ENCODE measurements at places on chromosomes 6 and 20. TPM values are rescaled to one million over a fixed set of nuclear protein-coding genes. Genes with fewer than 3 reads are reported as not detected.

- DNase-seq = no peak
These were observed 44.8 kb downstream of the FARS2 start for GRCh38 chr6:5305968-5306626.

- no peak for DNase-seq
These were observed 32.1 kb upstream of the TGM2 start for GRCh38 chr20:38197217-38197616.

GRCh38 chr20:41510224-41510623 is 108.0 kb downstream of the CHD6 start:
- no peak for DNase-seq

DNA sequence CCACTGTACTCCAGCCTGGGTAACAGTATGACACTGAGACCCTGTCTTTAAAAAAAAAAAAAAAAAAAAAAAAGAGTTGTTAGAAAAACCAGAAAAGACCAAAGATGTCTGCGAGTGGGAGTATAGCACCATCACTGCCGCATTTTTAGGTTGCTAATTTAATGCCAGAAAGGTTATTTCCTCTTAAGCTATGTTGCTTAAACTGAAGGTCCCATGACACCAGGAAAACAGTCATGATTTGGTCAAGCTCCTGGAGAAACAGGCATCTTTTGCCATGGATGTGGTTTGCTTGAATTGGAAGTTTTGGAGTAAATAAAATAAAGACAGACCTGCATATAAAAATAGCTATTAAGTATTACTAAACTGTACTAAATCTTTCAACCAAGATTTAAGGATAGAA is 68.3 kb upstream of the TNFRSF21 start:
- no peak for DNase-seq

- no peak for DNase-seq
These were observed 58.0 kb downstream of the APCDD1L start for GRCh38 chr20:58457083-58457695.

- DNase-seq = no peak
These were observed 7.6 kb downstream of the LEMD2 start for GRCh38 chr6:33781131-33781975.

FIG4 gene
- 15.4 TPM for total RNA-seq

DNA sequence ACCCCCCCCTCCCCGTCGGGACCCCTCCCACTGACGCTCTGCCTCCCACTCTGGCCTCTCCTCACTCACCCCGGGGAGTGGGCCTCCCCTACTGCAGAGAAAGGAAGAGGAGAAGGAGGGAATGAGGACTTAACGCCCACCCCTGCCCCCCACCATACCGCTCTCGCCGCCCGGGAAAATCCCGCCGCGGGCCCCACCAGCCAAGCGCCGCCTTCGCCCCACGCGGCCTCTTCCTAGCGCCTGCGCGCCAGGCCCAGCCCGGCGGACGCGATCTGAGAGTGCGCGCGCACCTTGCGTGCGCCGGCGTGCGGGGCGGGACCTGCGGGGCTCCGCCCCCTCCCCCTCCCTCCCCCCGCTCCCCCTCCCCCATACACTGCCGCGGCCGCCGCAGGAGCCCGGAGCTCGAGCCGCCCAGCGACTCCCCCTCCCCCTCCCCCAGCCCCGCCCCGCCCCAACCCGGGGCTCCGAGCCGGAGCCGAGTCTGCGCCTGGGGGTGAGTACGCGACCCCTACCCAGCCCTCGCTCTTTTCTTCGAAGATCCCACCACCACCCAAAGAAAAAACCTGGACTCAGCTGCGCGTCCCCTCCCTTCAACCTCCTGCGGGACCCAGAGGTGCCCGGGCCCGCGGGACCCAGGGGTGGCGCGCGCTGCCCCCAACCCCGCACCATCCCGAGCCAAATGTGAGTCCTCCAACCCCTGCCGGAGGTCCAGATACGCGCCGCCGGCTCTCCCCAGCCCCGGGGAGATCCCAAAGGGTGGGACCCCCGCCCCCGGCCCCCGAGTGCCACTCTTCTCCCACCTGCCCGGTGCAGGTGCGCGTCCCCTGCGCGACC is at the start of the genes MRPL14 and TMEM63B:
MRPL14 (minus strand) TSS at position 267 of the 834 bp plus-strand sequence. CDS start 10,841 bp downstream, outside the sequence.
TMEM63B (plus strand) TSS at position 369 of the 834 bp plus-strand sequence. CDS start 7,031 bp downstream, outside the sequence.
- DNase-seq = peak; percentile 91

GRCh38 chr6:9388596-9388995 is 953.3 kb upstream of the SLC35B3 start:
- no peak for DNase-seq

DNA sequence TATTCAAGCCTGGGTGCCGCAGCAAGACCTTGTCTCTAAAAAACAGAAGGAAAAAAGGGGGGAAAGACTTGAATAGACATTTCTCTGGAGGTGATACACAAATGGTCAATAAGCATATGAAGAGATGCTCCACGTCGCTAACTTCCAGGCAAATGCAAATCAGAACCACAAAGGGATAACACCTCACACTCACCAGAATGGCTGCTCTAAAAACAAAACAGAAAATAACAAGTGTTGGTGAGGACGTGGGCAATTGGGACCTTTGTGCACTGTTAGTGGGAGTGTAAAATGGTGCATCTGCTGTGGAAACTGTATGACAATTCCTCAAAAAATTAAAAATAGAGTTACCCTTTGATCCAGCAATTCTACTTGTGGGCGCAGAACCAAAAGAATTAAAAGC is 48.4 kb upstream of the TULP1 start:
- DNase-seq = no peak

- DNase-seq = no peak
These were observed 57.1 kb downstream of the SERAC1 start for GRCh38 chr6:158110986-158111385.

RBM24 gene
- total RNA-seq = 4.9 TPM

- DNase-seq = no peak
These were observed 257.7 kb downstream of the BCKDHB start for GRCh38 chr6:80364149-80364548.

APOM gene
- 1.5 TPM for total RNA-seq

- DNase-seq = no peak
These were observed 62.8 kb upstream of the SCP2D1 start for GRCh38 chr20:18750735-18751134.

GRCh38 chr6:24257282-24257681 is 100.6 kb downstream of the DCDC2 start:
- no peak for DNase-seq

DNA sequence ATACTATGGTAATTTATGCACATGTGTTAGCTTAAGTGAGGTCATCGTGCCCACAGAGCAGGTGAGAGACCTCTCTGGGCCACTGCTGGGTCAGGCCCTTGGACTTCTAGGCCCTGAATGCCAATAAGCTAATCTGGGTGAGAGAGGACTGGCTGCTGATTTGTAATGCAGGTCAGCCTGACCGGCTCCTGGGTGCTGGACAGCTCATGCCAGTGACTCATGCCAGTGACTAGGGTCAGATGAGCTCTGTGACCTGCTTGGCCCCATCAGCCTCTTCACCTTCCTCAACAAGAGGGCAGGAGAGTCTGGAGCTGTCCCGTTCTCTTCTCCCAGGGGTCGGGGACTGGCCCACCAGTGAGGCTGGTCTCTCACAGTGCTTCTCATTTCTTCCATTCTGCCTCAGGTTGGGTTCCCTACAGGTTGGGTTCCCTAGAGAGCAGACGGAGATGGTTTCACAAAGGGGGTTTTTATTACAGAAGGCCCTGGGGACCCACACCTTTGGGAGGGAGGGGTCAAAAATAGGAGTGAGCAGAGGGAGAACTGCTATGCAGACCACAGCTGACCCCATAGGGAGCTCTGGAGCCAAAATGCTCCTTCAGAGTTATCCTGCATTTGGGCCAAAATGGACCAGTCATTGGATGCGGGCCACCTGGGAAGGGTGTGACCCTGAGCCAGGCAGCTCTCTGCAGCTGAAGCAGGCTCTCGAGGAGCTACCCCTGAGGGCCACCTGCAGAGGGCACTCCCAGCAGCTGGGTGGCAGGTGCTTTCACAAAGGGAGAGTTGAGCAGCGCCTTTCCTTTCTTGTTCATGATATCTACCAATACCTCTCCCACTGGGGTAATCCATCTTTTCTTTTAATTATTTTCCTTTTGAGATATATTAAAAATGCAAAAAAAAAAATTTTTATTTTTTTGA is 2.2 kb upstream of the OXT start:
- DNase-seq = no peak

TRIM10 gene
- total RNA-seq = not detected

- no peak for DNase-seq
These were observed 81.7 kb upstream of the NNAT start for GRCh38 chr20:37439223-37439933.

DNA sequence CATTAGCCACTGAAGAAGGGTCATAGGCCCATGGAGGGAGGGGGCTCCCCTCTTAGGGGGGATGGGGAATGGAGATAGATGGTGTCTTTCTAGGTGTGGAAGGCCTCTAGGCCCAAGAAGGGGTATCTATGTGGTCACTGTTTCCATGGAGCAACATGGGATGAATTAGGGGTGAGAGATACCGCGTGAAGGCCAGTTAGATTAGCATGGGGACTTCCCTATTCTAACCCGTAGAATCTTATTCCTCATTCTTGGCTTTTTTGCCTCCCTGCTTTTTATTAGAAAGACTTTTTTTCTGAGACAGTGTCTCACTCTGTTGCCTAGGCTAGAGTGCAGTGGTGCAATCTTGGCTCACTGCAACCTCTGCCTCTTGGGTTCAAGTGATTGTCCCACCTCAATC is 3.2 kb downstream of the RAB44 start:
- no peak for DNase-seq

GRCh38 chr6:8525370-8525769 is 90.0 kb upstream of the SLC35B3 start:
- no peak for DNase-seq

- peak; percentile 58 for DNase-seq
These were observed 86.8 kb downstream of the ZFP64 start for GRCh38 chr20:52104546-52105441.

SAPCD1 gene
- 3.7 TPM for total RNA-seq

- DNase-seq = no peak
These were observed 1.9 kb downstream of the MRPS26 start for GRCh38 chr20:3047486-3048419.

GRCh38 chr6:70124882-70125545 is 177.9 kb downstream of the COL9A1 start:
- DNase-seq = no peak

GRCh38 chr6:43821101-43821886 is 51.3 kb downstream of the VEGFA start:
- no peak for DNase-seq

DNA sequence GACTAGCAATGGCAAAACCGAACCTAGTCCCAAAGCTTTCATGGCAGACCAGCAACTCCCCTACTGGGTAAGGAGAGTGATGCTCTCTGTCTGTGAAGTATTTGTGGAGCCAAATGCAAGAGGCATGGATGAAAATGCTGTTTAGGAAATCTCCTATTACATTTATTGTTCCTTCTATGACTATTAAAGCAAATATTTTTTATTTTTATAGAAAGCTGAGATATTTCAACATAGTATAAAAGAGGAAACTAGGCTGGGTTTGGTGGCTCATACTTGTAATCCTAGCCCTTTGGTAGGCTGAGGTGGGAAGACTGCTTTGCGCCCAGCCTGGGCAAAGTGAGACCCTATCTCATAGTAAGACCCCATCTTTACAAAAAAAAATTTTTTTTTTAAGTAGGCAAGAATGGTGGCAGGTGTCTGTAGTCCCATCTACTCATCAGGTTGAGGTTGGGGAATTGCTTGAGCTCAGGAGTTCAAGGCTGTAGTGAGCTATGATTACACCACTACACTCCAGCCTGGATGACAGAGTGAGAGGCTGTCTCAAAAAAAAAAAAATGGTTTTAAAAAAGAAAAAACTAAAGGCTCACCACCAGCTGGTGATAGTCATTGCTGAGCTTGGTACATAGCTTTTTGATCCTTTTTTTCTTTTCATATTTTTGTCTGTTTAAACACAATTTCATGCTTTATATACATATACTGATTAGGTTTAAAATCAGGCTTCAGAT is 11.3 kb downstream of the KDM1B start:
- no peak for DNase-seq

GRCh38 chr6:31927242-31927862 is at the start of gene C2:
Gene C2 (plus strand): TSS chr6:31927717. CDS start chr6:31927753, 36 bp downstream.
- DNase-seq = no peak

ZBTB46 gene
- total RNA-seq = 94.4 TPM

DNA sequence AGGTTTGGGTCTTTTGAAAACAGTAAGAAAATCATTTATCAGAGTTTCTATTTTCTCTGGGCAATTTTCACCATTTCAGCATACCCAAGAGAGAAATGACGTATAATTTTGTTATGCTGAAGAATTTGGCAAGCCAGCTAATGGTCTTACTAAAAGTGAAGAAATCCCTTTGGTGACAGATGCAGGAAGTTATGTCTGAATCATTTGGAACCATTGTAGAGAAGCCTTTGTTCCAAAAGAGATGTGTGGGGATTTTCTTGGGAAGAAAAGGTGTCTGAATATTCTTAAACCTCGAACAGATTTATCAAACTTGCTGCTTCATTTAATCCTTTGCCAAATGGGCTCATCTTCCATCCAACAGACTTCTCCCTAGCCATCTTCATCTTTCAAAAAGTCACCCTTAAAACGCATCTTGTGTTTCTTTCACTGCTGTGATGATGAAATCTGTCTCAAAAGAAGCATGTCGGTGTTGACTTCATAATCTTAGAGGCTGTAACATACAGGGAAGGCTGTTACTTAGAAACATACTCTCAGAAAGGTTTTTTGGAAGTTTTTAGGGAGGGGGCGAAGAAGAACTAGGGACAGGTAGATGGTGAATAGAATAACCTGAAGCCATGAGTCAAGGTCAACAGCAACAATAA is 39.5 kb downstream of the CITED2 start:
- DNase-seq = no peak

- no peak for DNase-seq
These were observed 50.0 kb downstream of the KIAA0319 start for GRCh38 chr6:24595910-24596525.

DNA sequence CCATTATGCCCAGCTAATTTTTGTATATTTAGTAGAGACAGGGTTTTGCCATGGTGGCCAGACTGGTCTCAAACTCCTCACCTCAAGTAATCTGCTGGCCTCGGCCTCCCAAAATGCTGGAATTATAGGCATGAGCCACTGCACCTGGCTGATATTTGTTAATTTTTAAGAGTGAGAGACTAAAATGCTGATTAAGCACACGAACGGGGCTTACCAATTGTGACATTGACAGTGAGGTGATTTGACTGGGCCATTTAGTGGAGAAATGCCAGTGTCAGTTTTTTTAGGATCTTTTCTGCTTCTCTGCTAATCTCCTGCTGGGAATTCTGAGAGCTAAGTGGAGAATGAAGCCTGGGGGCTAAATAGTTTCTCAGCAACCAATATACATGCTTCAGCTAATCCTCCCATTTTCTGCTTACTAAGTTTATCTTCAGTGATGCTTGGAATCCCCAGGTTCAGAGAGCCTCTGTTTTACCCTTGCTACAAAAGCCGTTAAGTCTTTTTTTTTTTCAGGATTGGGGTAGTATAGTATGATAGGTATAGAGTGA is 9.8 kb upstream of the DEFB123 start:
- no peak for DNase-seq

DNA sequence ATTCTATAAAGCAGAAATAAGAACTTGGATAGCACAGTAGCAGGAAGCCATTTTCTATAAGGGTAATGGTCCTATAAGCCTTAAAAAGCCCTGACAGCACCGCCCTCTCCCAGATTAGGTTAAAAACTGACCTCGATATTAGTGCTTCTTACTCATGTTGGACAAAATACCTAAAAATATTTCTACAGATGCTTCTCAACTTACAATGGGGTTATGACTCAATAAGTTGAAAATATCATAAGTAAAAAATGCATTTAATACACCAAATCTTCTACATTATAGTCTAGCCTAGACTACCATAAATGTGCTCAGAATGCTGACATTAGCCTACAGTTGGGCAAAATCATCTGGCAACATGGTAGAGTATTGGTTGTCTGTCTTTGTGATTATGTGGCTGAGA is 70.3 kb downstream of the SESN1 start:
- DNase-seq = no peak

LY6G5C gene
- total RNA-seq = 13.8 TPM

FERMT1 gene
- total RNA-seq = 0.29 TPM

GRCh38 chr6:140784573-140784972 is 1348.2 kb upstream of the GJE1 start:
- no peak for DNase-seq
